ENCODE measurements at places on chromosomes 11 and 22. TPM values are rescaled to one million over a fixed set of nuclear protein-coding genes. Genes with fewer than 3 reads are reported as not detected.
A peak's percentile ranks its signal among the peaks of the same experiment; 100 is the strongest.

DNA sequence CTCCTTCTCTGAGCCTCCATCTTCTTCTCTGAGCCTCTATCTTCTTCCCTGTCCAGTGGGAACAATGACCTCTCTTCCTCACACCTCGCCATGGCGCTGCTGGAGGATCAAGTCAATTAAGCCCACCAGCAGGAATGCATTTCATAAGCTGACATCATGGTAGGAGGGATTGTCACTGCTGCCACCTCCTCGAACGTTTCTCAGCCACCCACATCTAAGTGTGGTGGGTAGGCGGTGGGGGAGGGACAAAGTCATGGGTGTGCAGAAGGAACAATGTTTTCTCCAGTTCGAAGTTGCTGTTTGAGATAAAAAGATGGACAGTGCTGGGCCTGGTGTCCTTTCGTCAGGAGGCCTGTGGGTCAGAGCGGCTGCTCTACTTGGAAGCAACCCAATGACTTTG, 44.0 kb downstream of the DHCR7 start:
- no peak for DNase-seq

- no peak for DNase-seq
Measured at GRCh38 chr11:119110439-119110838, 3.3 kb downstream of the C2CD2L start.

DNA sequence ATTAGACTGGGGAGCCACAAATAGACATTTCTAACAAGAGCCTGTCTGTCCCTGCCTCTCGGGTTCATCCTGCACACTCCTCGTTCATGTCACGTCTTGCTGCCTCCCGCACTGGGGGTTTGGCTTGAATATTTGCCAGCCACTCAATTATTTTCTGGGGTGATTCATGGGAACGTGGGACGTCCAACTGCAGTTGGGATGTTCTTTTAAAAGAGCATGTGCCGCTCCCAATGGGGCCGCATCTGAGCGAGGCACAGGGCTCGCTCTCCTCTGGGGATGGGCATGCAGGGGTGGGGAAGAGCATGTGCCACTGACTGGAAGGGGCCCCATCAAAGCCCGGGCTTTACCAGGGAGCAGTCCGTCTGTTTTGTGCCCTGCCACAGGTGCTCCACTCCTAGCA, 43.4 kb downstream of the PARVG start:
- no peak for DNase-seq

- no peak for DNase-seq
Measured at GRCh38 chr22:50671641-50672040, 982 bp upstream of the SHANK3 start.

DNA sequence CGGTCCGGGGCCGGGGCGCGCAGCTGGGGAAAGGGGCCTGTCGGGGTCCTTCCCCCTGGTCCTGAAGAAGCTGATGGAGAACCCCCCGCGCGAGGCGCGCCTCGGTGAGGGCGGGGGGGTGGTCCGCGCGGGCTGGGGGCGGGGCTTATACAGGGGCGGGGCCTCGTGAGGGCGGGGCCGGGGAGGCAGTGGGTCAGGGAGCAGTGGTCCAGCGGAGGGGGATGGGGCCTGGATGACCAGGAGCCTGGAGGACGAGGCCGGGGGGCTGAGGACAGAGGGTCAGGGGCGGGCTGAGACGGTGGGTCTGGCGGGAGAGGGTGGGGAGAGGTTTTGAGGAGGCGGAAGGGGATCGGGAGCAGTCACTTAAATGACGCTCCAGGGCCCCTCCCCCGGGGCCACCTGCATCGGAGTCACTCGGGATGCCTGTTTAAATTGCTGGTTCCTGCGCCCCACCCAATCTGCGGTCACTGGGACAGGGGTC, 396 bp downstream of the TEF start:
- DNase-seq, result peak; percentile 88

GRCh38 chr22:31062566-31063230, 18.4 kb upstream of the SMTN start:
- no peak for DNase-seq

DNA sequence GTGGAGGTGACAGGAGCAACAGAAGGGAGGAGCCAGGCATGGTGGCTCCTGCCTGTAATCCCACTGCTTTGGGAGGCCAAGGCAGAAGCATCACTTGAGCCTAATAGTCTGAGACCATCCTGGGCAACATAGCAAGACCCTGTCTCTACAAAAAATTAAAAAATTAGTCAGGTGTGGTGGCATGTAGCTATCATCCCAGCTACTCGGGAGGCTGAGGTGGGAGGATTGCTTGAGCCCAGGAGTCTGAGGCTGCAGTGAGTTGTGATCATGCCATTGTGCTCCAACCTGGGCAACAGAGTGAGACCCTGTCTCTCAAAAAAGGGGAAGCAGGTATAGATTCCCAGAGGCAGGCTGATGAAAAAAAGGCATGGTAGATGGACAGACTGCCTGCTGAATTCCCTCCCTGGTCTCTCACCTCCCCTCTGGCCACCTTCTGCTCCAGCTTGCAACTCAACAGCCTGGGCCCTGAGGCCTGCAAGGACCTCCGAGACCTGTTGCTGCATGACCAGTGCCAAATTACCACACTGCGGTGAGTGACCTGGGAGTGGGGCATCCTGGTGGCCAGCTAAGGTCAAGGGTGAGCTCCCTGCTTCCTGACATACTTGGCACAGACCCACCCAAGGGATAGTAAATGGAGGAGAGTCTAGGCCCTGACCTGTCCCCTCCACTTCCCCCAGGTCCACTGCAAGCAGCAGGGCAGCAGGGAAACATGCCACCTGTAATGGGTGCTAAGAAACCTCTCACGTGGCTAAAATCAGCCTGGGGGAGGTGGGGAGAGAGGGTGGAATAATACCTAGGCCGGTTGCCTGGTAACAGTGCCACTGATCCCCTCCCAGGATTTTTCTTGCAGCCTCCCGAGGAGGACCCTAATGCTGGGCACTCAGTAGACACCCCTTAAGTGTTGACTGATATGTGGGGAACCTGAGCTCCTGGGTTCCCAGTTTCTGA, 4.3 kb upstream of the NHERF4 start:
- DNase-seq, result no peak

The PYGM gene
- total RNA-seq, result 0.69 TPM

DNA sequence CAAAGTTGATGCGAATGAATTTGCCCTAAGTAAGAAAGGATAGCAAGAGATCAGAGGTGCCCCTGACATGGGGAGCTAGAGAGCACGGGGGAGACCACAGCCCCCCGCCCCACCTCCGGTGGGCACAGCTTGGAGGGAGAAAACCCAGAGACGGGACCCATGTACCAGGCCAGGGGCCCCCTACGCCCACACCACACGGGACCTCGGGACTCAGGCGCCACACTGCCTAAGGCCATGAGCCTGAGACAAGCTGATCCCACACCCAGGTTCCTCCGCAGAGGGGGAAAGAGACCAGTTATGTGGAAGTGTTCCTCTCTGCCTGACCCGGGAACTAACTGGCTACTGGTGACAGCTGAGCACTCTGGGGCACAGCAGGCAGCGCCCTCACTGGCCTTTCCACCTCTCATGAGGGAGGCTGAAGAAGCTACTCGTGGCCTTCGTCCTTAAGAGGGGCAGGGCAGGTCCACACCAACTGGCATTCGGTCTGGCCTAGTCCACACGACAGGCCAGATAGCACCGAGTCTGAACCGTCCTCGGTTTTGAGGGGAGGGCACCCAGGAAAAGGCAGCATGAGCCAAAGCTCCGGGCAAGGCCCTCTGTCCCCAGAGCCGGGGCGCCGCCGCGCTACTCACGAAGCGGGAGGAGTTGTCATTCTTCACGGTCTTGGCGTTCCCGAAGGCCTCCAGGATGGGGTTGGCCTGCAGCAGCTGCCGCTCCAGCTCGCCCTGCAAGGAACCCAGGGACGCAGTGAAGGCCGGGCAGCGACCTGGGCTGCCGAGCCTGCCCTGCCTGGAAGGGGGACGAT, 65.8 kb downstream of the MYH9 start:
- DNase-seq, result no peak

DNA sequence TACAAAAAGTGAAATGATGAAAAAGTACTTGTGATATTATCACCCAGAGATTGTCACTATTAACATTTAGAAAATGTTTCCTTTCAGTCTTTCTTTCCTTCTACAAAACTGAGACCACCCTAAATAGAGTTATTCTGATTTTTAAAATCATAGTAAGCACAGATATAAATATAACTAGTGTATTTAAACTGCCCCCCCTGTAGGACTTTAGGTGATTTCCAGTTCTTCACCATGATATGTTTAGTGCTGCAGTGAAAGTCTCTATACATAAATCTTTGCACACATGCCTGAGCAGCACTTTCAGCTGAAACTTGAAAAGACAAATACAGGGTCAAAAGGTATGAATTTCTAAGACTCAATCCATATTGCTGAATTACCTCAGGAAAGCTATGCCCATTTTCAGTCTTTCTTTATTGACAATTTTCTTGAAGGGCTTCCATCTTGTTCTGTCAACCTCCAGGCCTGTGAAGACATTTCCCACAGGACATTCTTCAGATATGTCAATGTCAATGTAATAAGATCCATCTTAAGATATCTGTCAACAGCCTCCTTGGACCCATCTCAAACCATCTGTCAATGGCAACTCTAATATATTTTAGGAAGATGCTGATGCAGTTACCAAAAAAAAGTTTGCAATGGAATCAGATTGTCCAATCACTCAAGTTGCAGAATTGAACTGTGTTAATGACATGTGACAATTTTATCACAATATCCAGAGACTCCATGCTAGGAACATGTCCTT, 30.8 kb upstream of the LDLRAD3 start:
- no peak for DNase-seq

GRCh38 chr11:20308601-20309000, 54.9 kb upstream of the HTATIP2 start:
- no peak for DNase-seq

DNA sequence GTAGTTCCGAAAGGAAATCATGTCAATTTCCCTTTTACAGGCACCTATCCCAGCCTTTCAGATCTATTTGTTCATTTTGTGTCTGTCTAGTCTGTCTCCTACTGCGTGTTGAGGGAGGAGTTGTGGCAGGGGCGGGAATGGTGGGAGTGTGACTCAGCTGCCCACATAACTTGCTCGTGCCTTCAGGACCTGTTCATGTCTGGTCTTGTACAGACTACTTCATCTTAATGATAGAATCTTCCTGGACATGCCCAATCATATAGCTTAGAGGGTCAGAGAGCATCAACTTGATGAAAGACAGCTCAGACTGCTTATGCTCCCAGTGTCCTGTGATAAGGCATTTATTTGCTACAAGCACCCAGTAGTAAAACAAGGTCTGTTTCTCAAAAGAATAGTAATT, 61.0 kb upstream of the BIRC3 start:
- DNase-seq, result no peak

The MN1 gene
- 0.02 TPM for total RNA-seq

GRCh38 chr11:8111636-8112035, 30.6 kb downstream of the TUB start:
- DNase-seq, result no peak

GRCh38 chr11:123700772-123701171, 40.7 kb downstream of the ZNF202 start:
- no peak for DNase-seq

GRCh38 chr11:70644343-70645060, 246.2 kb downstream of the CTTN start:
- DNase-seq, result no peak

The TRIM6 gene
- 7.2 TPM for total RNA-seq

The FOLR3 gene
- total RNA-seq, result not detected

The SLC22A8 gene
- not detected for total RNA-seq

GRCh38 chr11:13771151-13771550, 102.7 kb downstream of the FAR1 start:
- DNase-seq, result no peak

GRCh38 chr11:29309992-29310391, 706.8 kb downstream of the KCNA4 start:
- DNase-seq, result no peak

The RBX1 gene
- 64.5 TPM for total RNA-seq

GRCh38 chr22:38733724-38734381, 21.9 kb downstream of the SUN2 start:
- no peak for DNase-seq

DNA sequence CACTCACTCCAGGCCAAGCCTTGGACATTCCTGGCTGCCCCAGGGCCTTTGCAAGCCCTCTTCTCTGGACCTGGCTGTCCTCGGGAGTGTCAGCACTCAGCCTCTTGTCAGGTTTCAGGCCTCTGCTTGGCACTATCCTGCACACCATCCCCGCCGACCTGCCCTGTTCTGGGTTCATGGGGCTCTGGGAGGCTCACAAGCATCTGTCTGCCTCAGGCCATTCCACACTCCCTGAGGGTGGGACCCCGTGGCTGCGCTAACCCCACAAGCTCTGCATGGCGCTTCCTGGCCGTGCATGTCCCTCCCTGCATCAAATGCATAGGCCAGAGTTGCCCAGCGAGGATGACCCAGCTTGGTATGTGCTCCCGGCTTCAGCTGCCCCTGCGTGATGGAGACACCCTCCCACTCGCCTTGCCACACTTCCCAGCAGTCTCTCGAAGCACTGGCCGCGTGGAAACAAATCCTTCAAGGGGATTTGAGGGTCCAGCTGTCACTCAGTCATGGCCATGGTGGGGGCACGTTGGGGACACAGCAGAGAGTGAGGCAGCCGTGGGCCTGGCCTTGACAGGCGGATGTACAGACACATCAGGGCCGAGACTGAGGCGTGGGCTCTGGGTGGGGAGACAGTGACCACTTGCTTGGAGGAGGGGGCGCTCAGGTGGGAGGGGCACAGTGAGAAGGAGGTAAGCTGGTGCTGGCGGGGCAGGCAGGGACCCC, 87.3 kb downstream of the KCNQ1 start:
- DNase-seq, result no peak

DNA sequence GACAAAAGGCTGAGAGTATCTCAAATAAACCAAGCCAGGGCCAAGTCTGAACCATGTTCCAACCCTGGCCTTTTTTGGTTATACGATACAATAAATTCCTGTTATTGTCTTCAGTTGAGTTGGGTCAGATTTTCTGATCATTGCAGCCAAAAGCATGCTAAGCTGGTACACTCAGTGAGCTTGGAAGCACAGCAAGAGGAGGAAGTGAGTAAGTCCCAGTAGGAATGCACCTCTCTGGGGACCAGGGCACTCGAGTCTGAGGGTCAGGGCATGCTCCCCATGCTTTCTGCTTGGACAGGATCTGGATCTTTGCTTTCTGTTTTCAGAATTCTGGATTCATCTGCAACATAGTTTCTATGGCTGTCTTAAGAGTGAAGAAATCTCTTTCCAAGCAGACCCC, 73.1 kb downstream of the TMPRSS5 start:
- DNase-seq, result no peak

- no peak for DNase-seq
Measured at GRCh38 chr11:117022526-117022925, 75.7 kb downstream of the SIK3 start.

The KRTAP5-1 gene
- not detected for total RNA-seq

DNA sequence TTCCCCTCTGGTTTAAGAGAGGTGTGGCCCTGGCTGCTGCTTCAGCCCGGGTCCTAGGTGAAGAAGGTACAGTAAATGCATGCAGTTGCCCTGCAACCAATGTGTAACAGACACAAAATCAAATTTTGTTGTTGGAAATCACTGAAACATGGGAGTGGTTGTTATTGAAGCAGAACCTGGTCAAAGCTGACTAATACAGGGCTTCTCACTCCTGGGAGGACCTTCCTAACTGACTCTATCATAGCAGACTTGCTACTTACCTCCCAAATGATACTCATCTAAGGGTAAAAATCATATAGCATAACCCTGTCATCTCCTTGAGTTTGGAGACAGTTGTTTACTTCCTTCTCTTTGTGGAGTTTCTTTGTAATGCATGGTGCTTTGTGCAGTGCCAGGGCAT, 52.6 kb downstream of the SLC1A2 start:
- no peak for DNase-seq
